ENCODE measurements at places on chromosomes 7 and 10.

DNA sequence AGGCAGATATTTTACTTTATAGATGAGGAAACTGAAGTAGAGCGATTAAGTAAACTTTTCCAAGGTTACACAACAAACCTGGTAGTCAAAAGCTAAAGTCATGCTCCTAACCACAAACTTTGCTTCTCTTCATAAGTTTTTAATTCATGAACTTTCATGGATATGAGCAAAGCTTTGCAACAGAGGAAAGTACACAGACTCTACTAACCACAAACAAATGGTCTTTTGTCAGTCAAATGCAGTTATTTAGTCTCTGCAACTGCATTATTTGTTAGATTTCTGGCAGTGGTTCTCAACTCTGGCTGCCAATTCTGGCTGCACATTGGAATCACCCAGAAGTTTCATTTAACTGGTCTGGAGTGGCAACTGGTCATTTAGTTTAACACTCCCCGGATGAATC is 140.6 kb upstream of the TMEM168 start:
- DNase-seq = no peak

DNA sequence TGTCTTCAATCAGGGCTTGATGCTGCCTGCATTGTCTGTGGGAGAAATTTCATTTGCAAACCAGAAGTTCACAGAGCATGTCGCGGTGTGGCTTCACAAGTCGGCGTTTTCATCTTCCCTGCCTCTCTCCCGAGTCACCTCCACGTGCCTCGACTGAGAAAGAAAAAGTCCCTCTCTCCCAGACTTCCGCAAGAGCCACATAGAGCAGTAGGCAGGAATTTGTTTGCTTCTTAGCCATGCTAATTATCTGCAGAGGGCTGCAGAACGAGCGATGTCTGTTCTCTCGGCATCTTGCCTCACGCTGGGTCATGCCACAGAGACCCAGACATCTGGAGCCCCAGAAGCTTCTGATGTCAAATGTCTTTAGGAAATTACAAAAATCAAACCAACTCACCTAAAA is 272.2 kb downstream of the TCF7L2 start:
- DNase-seq = no peak

- DNase-seq = peak; percentile 19
Observed at GRCh38 chr10:71302874-71303568, 16.0 kb upstream of the SLC29A3 start.

DNA sequence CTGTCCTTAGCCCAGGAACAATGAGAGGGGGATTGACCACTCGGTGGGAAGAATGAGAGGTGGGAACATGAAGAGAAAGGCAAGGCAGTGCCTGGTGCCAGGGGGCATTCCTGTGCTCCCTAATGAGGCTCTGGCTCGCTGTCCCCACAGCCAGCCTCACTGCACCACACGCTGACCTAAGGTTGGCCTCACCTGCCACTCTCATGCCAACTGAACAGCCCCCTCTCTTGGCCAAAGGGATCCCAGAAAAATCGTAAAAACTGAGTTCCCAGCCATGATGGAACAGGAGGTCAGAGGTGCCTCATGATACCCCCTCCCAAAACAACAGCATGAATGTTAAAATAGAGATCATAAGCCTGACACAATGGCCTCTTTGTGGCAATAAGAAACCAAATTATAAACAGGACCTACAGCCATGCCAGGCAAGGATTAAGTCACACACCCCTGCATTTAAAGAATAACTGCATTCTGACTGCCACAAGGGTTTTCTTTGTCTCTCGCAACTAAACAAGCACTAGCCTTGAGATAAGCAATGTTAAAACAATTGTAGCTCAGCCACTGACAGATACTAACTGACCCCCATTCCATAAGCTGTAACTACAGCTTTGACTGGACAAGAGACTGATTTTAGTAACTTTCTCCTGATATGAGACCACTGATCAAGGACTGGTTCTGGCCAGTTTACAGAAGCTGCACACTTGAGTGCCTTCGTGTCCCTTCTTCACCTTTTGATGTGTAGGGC is 149.2 kb downstream of the SH2D4B start:
- DNase-seq = no peak

DNA sequence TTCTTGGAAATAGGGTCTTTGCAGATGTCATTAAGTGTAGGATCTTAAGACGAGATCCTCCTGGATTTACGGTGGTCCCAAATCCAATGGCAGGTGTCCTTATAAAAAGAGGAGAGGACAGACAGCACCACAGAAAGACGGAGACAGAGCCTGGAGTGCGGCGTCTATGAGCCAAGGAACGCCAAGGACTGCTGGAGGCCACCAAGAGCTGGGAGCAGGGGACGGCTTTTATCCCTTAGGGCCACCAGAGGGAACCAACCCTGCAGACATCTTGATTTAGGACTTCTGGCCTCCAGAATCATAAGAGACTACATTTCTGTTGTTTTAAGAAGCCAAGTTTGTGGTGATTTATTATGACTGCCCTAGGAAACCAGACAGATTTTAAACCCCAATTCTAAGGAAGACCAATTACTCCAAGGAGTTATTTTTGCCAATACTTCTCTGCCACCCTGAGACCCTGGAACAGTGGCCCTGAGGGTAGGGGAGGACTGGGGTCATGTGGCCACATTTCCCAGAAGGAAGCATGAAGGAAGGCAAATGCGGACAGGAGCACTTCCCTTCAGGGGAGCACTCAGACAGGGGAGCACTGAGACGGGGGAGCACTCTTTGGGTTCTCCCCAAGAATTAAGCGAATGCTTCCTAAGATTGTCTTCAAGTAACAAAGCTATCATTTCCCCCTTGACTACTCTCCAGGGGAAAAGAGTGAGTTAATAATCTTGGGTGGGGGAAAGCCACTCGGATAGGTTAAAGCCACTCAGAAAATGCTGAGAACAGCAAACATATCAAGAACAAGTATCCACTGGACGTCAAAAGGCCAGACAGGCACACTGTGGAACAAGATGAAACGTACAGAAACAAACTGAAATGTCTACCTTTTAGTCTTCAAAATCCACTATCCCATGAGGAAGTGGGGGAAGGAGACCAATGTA is 67.5 kb downstream of the CHST15 start:
- no peak for DNase-seq

DNA sequence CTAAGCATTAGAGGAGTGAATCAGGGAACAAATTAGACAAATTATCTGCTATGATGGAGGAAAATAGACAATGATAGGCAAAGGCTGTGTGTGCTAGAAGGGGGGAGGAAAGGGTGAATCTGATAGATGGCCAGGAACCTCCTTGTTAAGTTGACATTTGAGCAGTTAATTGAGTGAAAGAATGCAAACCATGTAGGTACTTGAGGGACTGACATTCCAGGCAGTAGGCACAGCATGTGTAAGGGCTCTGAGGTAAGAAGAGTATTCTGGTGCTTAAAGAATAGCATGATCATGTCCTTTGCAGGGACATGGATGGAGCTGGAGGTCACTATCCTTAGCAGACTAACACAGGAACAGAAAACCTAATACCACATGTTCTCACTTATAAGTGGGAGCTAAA is 48.6 kb upstream of the TES start:
- DNase-seq = no peak

- no peak for DNase-seq
Observed at GRCh38 chr7:50667338-50667737, 102.1 kb upstream of the DDC start.

DNA sequence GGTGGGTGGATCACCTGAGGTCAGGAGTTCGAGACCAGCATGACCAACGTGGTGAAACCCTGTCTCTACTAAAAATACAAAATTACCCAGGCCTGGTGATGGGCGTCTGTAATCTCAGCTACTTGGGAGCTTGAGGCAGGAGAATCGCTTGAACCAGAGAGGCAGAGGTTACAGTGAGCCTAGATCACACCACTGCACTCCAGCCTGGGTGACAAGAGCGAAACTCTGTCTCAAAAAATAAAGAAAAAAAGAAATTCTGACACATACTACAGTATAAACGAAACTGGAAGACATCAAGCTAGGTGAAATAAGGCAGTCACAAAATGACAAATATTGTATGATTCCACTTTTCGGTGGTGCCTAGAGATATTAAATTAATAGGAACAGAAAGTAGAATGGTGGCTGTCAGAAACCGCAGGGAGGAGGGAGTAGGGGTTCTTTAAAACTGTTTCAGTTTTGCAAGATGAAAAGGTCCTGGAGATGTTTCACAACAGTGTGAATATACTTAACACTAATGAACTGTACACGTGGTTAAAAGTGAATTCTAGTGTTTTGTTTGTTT is 23.2 kb downstream of the PILRA start:
- no peak for DNase-seq

GRCh38 chr7:100568896-100569844 is 4.5 kb downstream of the SAP25 start:
- DNase-seq = peak; percentile 42

DNA sequence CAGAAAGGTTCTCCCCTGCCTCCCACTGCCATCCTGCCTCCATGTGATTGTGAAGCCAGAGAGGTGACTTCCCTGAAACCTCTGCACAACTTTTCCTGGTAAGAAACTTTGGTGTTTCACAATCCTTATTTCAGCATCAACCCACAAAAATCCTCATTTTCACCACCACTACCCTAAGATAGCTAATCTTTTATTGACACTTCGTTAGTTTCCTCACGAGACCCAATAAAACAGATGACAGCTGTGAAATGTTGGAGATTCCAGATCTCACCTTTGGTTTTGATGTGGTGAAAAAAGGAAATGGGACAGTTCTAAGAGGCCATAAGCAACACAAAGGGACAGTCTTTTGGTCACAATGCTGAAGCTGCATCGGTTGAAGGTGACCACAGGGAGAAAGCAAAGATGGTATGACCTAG is 59.9 kb upstream of the TM9SF3 start:
- no peak for DNase-seq

DNA sequence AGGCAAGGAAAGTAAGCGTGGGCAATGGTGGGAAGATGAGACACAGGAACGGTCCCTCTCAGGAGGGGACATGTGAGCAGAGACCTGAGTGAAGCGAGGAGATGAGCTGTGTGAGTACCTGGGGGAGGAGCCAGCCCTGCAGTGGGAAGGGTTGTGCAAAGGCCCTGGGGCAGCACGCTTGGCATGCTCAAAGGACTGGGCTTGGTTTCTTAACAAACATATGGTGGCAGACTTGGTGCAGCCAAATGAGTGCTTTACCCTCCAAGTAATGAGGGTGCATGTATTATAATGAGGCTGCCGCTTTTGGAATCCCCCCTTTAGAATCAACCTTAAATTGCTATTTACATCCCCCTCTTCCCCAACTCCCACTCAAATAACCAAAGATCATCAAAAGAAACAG is 152.7 kb upstream of the FRMD4A start:
- no peak for DNase-seq

All from NCI-H774 (cell line).